ENCODE measurements at places on chromosomes 6 and 20.
A peak's percentile ranks its signal among the peaks of the same experiment; 100 is the strongest.

- no peak for DNase-seq
Measured at GRCh38 chr6:42787063-42787472, 5.2 kb downstream of the BICRAL start.

DNA sequence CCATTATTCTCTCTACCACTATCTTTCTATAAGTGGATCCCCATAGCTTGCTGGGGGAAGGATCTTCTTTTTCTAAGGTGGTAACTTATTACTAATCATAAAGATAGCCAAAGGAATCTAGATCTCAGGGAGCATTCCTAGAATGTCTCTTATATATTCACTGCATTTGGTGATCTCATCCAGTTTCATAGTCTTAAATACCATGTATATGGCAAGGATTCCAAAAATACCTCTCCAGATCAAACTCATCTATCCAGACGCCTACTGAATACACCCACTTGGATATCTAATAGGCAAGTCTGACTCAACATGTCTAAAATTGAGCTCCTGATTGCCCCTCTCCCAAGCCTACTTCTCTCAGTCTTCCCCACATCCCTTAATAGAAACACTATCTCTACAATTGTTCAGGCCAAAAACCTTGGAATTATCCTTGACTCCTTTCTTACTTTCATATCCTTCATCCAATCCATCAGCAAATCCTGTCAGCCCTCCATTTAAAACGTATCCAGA lies 264.4 kb downstream of the HACE1 start:
- no peak for DNase-seq

DNA sequence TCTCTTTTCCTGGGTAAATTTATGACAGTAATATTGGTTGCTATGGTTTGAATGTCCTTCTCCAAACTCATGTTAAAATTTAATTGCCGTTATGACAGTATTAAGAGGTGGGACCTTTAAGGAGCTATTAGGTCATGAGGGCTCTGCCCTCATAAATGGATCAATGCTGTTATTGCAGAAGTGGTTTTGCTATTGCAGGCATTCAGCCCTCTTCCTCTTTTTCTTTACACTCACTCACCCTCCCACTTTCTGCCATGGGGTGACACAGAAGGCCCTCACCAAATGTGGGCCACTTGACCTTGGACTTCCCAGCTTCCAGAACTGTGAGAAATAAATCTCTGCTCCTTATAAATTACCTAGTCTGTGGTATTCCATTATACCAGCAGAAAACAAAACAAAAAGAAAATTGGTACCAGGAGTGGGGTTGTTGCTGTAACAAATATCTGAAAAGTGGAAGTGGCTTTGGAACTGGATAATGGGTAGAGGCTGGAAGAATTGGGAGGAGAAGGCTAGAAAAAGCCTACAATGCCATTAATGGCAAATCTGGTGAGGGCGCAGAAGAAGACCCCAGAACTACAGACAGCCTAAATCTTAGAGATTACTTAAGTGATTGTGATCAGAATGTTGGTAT lies 24.8 kb upstream of the IGF2R start:
- peak; percentile 44 for DNase-seq

- DNase-seq = no peak
Measured at GRCh38 chr6:99501762-99502161, 13.5 kb downstream of the USP45 start.

GRCh38 chr20:57244627-57245214 lies 21.7 kb downstream of the BMP7 start:
- DNase-seq = no peak

DNA sequence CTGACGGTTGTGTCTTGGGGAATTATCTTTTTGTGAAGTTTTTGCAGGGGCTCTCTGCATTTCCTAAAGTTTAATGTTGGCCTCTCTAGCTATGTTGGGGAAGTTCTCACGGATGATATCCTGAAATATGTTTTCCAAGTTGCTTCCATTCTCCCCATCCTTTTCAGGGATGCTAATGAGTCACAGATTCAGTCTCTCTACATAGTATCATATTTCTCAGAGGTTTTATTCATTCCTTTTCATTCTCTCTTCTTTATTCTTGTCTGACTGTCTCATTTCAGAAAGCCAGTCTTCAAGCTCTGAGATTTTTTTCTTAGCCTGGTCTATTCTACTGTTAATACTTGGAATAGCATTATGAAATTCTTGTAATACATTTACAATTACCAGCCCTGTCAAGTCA lies 61.3 kb downstream of the UNC5CL start:
- DNase-seq = no peak

DNA sequence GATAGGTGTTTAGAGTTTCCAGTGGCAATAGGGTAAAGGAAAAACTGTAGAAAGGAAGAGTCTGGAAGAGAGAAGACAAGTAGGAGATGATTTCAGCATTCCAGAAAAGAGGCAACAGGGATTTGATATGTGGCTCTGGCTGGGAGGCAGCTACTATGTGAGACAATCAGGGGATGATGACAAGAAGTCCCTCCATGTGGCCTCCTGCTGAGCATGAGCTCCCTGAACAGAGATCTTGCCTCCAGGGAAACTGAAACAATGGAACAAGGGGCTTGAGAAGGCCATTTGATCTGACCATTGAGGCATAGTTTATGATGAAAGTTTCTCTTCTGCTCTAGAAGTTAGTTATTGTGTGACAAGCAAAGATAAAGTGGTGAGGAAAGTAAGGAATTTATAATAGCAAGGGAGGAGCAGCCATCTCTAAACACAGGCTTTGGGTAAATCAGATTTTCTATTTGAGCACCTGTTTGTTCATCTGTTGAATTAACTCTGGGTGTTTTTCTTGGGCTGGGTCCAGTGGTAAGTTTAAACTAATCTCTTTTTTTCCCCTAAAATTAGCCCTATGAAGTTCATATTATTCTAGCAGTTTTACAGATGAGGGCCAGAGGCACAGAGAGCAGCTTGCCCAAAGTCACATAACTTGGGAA lies 3.0 kb upstream of the GPX5 start:
- DNase-seq = no peak

DNA sequence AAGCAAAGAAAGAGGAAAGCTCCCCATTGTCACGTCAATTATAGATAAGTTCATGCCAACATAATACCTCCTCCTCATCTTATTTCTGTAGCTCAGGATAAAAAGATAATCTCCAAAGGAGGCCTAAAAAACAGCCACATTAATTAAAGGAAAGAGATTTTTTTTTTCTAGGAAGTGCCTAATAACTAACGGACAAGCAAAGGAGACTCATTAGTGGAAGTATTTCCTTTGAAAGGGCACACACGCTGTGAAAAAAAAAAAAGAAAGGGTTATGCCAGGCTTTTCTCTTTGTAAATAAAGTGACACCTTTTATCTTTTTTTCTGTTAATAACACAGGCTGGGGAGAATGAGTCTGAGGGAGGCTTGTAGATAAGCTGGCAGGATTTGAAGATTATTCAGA lies 55.7 kb downstream of the PCSK2 start:
- DNase-seq = no peak

- no peak for DNase-seq
Measured at GRCh38 chr6:159373670-159374069, 204.5 kb downstream of the FNDC1 start.

DNA sequence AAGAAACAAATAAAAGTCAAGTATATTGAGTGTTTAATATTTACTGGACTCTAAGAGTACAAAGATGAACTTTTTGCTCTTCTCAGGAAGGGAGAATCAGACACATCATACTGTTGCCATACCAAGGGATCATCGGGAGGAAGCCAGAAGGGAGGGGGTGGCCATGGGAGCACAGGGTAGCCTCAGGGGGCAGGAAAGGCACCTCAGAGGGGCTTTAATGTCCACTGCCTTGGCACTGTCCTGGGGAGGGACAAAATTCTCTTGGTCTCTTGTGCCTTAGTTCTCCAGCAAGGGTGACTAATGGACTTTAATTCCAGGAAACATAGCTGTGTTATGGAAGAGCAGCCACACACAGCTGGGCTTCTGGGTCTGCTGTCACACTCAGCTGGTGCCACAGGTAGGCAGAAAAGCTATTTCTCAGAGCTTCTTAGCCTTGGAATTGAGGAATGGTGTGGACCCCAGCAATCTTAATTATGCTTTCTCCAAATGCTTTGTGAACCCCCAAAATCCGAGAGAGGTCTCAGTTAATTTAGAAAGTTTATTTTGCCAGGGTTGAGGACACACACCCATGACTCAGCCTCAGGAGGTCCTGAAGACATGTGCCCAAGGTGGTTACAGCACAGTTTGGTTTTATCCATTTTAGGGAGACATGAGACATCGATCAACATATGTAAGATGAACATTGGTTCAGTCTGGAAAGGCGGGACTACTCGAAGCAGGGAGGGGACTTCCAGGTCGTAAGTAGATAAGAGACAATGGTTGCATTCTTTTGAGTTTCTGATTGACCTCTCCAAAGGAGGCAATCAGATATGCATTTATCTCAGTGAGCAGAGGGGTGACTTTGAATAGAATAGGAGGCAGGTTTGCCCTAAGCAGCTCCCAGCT lies 53.2 kb downstream of the MRAP2 start:
- DNase-seq = peak; percentile 49

- peak; percentile 58 for DNase-seq
Measured at GRCh38 chr20:63290677-63291472, 2.1 kb upstream of the COL20A1 start.

GRCh38 chr6:70186461-70186860 lies 116.4 kb downstream of the COL9A1 start:
- DNase-seq = no peak

GRCh38 chr6:146028252-146028795 lies 538 bp upstream of the GRM1 start:
- peak; percentile 79 for DNase-seq

- no peak for DNase-seq
Measured at GRCh38 chr20:17559338-17559737, 10.5 kb upstream of the DSTN start.

DNA sequence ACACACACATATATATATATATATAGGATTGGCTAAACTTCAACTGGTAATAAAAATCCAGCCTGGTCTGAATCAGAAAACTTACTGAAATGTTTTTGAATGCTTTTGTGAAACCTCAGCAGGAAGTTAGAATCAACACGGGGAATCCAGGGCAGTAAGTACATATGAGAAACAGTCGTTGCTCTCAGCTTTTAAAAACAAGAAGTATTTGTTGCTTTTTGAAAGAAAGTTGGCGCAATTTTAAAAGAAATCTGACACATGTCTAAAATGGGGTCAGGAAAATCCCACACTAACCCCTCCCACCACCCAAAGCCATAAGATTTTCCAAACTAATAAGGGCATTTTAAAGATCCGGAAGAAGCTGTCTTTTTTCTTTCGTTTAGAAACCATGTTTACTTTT lies 11.5 kb upstream of the CCDC170 start:
- peak; percentile 41 for DNase-seq

- no peak for DNase-seq
Measured at GRCh38 chr6:54706391-54706790, 140.2 kb upstream of the FAM83B start.

DNA sequence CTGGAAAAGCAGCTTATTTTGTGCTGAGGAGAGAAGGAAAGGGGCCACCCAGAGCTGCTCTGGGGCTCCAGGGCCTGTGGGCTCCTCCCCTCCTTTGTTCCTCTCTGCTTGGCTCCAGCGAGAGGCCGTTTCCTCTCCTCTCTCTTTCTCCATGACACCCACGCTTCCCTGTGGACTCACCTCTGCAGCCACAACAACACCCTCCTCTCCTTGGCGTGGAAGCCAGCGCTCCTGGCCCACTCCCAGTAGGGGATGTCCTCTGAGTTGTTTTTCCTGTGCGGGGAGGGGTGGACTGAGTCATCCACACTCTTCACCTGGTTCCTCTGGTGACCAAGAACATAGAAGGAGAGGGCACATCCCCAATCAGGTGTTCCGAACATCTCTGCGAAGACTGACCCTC lies 4.9 kb upstream of the CDSN start:
- DNase-seq = no peak

DNA sequence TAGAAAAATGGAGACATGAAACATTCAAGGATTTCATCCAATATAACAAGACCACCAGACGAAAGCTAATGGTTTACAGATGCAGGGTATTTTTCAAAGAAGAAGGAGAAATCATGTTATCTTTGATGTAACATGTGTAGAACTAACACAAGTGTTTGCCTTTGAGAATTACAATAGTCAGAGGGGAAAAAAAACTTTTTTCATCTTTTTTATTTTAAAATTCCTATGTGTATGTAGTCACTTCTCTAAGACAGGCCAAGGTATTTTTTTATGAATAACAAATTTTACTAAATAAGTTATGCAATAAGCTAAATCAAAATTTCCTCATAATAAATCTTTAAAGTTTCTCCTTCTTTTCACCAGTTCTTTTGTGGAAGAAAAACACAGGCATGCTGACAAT lies 161.4 kb downstream of the PDE7B start:
- no peak for DNase-seq

DNA sequence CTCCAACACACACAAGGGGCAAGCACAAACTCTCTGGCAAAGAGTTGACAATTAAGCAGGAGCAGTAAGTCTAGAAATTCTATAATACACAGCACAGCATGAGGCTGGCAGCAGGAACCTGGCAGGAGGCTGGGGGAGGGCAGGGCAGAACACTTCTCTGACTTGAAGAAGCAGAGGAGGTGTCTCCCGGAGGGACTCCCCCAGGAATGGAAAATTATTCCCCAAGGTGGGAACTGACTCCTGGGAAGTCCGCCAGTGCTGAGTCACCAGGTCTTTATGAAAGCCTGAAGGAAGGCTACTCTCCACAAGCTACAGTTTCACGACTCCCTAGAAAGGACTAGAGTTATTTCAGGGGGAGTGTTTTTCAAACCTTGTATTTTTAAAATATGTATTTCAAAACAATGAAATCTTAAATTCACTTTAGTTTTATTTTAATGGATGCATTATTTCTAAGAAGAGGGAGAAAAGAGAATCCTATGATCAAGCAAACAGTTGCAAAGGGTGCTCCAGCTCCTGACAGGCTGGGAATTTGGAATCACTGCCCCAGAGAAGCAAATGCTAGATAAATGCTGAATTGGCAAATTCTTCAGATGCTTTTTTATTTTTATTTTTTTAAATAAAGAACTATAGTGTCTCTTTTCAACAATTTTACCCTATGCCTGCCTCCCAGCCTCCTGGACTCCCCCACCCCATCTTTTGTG lies 192.8 kb downstream of the LY86 start:
- DNase-seq = no peak

- peak; percentile 3 for DNase-seq
Measured at GRCh38 chr6:126628125-126628524, 288.2 kb downstream of the CENPW start.

- DNase-seq = peak; percentile 19
Measured at GRCh38 chr20:46900086-46900485, 5.4 kb downstream of the EYA2 start.
